Activated naive CD4-positive, alpha-beta T cell (primary cell): ENCODE measurements at places on chromosomes 7 and 10.

DNA sequence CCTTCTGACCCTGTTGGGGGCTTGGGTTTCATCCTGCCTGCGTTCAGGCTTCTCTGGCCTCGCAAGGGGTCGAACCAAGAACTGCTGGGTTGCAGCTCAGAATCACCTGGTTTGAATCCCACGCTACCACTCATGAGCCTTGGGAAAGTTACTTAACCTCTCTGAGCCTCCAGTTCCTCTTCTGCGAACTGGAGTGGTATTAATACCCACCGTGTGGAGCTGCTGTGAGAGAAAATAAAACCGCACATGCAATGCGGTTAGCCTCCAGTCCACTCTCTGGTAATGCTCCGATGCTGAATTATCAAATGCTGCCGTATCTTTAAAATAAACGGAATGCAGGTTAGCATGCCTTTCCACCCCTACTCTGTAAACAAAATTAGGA, 171.9 kb downstream of the ARHGAP12 start:
- no peak for DNase-seq

DNA sequence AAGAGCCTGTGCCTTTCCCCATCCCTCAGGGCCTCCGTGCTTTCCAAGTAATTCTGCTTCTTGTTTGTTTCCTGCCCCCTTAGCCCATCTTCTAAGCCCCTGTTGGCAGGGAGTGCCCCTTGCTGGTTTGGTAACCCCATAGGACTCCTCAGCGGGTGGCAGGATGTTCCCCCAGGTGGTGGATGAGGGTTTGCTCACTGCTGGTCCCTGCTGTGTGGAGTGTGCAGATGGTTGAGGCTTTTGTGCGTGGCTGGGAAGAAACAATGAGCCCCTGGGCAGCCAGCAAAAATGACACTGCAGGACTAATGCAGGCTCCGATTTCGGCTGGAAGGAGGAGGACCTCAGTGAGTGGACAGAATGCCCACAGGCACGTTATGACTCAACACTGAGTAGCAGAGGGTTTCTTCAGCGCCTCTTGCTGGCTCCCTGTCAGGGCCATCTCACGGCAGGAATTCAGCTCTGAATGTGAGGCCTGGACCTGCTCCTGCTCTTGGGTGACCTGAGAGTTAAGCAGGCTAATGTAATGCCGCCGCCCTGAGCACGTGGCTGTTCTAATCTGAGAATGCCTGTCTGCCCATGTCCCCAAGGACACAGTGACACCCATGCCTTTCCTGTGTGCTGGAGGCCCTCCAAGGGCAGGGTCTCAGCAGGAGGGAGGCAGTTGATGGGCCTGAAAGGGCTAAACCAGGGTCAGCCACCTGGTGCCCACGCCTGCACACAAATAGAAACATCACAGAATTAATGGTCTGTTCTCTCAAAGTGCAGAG, 16.6 kb downstream of the BAG3 start:
- no peak for DNase-seq

DNA sequence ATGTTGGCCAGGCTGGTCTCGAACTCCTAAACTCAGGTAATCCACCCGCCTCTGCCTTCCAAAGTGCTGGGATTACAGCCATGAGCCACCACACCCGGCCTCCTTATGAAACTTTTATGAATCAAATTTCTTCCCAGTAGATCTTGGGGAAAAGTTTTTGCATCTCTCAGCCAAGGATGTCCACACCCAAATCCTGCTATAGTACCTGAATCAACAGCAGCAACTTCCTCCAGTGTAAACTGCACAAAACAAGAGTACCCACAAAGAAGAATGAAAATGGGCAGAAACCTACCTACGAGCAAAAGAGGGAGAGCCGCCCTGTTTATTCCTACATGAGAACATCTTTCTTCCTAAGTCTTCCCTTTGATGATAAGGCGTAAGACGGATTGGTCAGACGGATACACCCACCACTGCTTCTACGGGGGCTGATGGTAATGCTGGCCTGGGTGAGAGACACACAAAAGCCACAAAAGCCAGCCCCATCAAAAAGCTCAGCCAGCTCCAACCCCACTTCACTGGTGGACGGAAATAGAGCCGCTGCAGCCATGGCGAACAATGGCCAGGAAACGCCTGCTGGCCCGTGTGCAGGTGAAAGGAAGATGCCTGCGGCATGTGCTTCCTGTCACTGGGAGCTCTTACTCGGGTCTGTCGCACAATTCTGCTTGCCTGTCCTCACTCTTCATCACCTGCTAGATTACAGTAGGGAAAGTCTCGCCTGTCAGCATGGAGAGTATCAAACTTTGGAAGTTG, 10.4 kb downstream of the JCAD start:
- no peak for DNase-seq

- no peak for DNase-seq
Measured at GRCh38 chr10:48970654-48971053, 31.0 kb upstream of the LRRC18 start.

DNA sequence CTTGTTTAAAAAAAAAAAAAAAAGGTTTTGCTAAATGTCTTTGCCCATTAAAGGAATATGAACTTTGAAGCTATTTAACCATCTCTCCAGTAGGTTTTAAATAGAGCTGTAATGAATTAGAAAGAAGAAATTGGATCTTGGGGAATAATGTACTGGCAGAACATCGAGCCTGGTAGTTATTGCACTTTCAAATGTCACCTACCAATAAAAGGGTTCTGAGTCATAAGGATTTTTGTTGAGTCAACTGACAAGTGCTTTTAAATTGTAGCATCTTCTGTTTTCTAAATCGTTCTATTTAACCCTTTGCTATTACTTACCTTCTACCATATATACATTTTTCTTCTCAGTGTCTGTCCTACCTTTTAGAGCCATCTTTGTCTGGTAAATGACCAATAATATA, 10.7 kb downstream of the CUTC start:
- DNase-seq: no peak

DNA sequence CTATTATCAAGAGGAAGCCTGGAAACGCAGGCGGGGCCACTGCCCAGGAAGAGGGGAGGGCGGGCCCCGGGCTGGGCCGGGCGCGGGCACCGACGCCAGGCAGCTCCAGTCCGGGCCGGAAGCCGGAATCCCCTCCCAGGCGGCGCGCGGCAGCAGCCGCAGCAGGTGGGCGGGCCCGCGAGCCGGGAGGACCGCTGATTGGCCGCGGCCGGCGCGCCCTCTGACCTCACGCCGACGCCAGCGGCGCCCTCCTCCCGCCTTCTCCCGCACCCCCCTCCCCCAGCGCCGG, 438 bp downstream of the BCL7B start:
- peak; percentile 74 for DNase-seq

- DNase-seq: no peak
Measured at GRCh38 chr10:21347785-21348170, 177.7 kb downstream of the SKIDA1 start.

- no peak for DNase-seq
Measured at GRCh38 chr7:95430864-95431263, 4.0 kb downstream of the PON2 start.

DNA sequence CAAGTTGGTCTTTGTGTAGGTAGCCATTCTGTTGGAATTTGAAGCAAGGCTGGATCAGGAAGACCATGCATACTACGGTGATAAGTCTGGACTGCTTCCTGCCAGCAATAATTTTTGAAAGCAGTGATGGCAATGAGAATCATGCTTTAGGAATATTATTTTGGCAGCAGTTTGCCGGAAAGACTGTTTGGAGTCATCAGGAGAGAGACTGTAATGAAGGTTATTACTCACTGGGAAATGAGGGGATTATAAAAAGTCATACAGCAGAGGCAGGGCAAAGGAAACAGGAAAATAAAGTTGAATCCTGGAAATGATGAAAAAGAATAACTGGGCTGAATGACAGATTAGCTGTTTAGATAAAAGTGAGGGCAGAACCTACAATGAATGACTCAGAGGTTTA, 1136.8 kb upstream of the AUTS2 start:
- DNase-seq: no peak

GRCh38 chr7:12769444-12769843, 82.0 kb downstream of the ARL4A start:
- no peak for DNase-seq

DNA sequence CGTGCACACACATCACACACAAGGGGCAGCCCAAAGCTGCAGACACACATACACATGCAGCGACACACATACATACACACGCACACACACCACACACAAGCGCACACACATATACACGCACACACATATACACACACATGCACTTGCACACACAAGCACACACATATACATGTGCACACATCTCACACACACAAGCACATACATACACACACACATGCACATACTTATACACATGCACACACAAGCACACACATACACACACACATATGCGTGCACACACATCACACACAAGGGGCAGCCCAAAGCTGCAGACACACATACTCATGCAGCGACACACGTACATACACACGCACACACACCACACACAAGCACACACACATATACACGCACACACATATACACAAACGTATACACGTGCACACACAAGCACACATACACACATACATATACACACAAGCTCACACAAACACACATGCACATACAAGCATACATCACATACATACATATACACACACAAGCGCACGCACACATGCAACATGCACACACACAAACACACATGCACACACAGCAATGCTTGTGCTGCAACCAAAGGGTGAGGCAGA, 178.8 kb upstream of the PFKP start:
- no peak for DNase-seq

- DNase-seq: no peak
Measured at GRCh38 chr7:84317536-84317935, 122.9 kb upstream of the SEMA3A start.

GRCh38 chr7:116354171-116354545, 143.8 kb downstream of the TES start:
- DNase-seq: no peak

GRCh38 chr7:129494041-129494440, 8.3 kb upstream of the SMKR1 start:
- DNase-seq: no peak

DNA sequence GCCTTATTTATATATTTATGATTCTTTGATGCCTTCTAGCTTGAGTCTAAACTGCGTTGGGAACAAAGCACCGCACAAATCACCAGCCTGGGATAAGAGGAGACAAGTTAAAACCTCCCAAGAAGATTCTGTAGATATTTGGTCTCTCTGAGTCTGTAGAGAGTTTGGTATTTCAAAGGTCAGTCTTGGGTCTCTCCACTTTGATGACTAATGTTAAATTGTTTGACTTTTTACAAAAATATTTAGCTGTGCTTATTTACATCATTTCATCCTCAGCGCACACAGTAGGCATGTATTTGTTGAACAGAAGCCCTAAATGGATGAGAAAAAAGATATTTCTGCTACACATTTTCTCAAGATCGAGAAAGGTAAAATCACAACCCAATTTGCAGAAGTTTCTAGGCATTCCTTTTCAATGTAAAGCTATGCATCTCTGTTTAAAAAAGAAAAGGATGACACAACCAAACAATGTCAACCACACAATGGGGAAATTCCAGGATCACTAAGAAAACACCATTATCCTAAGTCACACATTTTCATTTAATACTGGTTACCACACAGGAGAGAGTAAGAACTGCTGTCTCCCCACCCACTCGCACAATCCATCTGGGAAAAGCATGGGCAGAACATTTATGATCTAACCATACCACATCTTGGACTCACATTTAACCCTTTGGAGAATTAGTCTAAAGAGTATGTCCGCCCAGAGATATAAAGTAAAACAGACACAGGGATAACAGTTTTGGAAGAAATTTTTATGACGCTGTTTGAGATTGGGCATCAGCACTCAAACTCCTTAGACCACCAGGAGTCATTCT, 4.4 kb downstream of the CDK6 start:
- no peak for DNase-seq

- no peak for DNase-seq
Measured at GRCh38 chr7:30975256-30975899, 11.6 kb downstream of the GHRHR start.

DNA sequence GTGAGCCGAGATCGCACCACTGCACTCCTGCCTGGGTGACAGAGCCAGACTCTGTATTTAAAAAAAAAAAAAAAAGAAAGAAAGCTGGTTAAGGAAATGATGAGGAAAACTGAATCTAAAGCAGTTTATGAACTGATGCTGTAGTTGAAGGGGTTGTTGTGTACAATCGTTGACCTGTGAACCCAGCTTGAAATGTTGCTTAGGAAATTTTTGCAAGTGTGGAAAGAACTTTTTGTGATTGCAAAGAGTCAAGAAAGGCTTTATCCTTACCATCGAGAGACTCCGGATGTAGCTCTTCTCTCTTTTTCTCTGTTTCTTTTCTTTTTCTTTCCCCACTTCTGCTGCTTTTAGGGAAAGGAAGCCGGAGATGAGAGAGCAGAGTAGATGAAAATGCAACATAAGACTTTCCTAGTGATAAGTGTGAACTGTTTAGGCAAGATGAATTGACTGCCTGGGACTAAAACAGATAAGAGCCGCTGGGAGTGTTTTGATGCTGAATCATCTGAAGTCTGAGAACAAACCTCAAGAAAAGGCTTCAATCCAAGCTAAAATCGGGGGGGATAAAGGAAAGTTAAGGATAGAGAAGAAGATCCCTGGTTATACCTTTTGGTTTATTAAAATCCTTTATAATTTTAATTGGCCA, 69.0 kb downstream of the TAF3 start:
- DNase-seq: no peak

GRCh38 chr7:158645842-158646241, 58.2 kb upstream of the PTPRN2 start:
- DNase-seq: no peak

GRCh38 chr10:19654576-19654975, 161.7 kb upstream of the PLXDC2 start:
- no peak for DNase-seq

- DNase-seq: no peak
Measured at GRCh38 chr7:22216832-22217475, 140.0 kb downstream of the RAPGEF5 start.

DNA sequence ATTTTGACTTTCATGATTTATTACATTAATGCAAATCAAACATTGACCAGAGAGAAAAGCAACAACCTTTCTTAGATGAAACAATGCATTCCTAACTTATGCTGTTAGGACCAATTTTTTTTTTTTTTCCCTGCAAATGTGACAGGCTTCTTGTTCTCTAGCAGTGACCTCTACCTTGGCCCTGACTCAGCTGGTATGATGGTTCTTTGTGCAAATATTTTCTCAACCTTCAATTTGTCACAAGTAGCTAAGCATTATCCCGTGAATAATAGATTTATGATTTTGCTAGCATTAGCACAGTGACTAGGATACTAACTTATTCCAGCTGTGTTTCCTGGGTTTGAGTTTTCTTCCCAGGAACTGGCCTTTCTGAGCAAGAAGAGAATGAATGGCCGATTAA, 64.9 kb downstream of the PPP1R9A start:
- DNase-seq: no peak

GRCh38 chr7:44706788-44707557, 41.7 kb upstream of the ZMIZ2 start:
- no peak for DNase-seq
